Cortex of kidney (tissue), 1 donor: ENCODE measurements at places on chromosomes 7 and 10.

DNA sequence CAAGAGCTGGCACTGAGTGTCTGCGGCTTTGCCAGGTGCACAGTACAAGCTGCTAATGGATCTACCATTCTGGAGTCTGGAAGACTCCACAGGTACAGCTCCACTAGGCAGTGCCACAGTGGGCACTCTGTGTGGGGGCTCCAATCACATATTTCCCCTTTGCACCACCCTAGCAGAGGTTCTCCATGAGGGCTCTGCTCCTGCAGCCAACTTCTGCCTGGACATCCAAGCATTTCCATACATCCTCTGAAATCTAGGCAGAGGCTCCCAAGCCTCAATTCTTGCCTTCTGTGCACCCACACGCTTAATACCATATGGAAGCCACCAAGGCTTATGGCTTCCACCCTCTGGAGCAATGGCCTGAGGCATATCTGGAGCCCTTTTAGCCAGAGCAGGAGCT lies 29.2 kb downstream of the IQUB start:
- DNase-seq, result no peak

DNA sequence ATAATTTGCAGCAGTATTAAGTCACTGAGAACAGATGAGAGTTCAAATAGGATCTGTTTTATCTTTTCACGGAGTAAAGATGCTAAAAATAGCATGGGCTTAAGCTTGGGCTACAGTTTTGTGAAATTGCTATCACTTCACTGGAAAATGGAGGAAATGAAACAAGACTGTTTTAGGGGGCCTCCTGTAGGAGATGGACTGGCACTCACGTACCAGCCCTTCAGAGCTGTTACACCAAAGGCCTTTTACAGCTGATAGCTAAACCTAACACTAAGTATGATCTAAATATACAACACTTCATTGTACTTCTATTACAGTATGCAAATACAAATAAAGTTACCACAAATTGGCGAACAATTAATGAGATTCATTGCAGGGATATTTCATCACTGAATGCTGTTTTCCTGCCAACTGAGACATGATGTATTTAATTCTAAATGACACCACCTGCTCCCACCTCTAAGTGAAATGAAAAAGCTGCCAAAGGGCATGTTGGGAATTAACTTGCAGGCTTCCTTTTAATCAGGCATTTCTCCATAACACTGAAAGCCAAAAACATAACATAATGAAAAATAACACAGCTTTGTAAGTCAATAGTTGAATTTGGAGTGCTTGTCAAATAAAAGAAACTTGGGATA lies 304.5 kb upstream of the LRRN3 start:
- no peak for DNase-seq

GRCh38 chr7:56447864-56448693 lies 331.9 kb upstream of the NUPR2 start:
- DNase-seq, result no peak

DNA sequence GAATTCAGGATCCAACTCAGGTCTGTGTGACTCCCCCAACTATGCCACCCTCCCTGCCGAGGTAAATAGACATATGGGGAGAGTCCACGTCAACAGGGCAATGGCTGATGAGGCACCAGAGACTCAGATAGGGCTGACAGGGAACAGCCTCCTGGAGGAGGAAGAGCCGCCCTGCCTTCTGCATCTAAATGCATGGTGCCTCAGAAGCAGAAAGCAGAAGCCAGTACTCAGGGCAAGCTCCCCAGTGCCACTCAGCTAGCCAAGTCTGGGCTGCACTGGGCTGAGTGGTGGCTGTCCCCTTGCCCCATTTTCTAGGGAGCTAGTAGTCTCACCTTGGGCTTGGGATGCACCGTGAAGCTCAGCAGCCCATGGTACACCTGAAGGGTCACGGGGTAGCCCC lies 11.0 kb downstream of the RRP12 start:
- DNase-seq, result no peak

DNA sequence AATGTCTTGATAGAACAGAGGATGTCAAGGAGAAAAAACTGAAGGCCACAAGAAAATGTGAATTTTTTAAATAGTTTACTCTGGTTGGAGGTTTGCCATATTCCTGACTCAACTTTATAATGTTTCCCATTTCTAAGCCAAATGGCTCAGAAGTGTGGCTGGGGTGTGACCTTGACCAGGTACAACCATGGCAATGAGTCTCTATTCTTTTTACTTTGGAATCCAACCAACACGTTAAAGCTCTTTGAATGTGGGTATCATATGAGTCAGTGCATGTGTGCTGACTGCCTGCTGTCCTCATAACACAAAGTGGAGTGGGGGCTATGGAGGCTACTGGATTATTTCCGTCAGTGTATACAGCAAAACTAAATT lies 33.5 kb upstream of the DLD start:
- DNase-seq, result no peak

DNA sequence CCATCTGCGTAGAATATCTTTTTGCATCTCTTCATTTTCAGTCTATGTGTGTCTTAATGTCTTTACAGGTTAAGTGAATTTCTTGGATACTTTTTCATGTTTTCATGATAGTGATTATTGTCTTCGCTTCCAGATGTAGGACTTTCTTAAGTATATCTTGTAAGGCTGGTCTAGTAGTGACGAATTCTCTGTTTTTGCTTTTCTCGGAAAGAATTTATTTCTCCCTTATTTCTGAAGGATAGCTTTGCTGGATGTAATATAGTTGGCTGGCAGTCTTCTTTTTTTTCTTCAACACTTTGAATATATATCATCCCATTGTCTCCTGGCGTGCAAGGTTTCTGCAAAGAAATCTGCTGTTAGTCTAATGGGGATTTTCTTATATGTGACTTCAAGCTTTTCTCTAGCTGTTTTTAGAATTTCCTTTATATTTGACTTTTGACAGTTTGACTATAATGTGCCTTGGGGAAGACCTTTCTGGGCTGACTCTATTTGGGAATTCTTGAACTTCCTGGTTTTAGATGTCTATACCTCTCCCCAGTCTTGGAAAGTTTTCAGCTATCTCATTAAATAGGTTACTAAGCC lies 14.3 kb downstream of the GTPBP4 start:
- DNase-seq, result no peak

DNA sequence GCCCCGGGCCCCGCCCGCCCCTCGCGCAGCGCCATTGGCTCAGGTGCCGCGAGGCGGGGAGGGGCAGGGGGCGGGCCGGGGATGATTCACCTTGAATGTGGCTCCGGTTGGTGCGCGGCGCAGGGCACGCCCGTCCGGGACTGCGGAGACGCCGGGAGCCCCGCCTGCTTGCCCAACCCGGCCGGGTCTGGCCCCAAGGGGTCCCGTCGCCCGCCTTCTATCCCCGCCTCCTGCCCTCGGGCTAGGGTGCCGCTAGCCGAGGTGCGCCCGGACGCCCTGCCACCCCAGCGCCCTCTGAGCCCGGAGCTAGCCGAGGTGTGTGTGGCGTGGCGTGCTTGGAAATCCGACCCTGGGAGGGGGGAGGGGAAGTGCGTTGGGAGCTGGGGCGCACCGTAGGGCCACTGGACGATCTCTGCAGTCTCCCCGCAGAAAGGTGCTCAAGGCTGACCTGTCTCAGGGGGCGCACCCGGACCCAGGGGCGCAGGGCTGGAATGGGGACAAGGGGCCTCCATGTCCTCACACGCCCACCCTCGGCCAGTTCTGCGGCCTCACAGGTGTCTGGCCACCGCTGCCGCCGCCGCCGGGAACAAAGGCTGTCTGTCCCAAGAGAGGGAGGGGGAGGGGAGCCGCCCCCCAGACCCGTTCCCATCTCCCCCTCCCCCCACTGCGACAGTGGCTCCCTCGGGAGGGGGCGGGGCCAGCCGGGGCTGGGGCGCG lies 168.9 kb downstream of the NRF1 start:
- DNase-seq, result no peak

DNA sequence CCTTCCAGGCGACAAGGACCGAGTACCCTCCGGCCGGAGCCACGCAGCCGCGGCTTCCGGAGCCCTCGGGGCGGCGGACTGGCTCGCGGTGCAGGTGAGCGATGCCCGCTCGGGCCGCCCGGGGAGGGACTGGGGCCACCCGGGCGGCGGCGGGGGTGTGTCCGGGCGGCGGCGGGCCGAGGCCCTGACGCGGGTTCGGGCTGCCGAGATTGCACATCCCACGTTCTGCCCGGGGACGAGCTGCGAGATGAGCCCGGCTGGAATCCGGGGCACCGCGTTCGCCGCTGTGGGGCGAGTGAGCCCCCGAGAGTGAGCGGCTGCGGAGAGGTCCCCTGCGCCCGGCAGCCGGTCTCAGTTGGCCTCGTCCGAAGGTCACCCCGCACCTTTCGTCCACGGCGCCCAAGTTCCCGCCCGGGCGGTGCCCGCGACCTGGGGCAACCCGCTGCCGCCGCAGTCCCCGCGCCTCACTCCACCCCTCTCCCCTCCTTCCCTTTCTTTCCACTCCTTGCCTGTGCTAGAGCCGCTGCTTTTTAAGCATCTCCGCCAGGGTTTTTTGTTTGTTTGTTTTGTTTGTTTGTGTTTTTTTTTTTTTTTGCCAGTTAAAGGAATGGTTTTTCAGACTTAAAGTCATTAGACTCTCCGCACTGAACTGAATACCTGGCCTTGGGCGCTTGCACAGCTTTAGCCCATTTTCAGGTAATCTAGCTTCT lies 515 bp downstream of the RALA start:
- no peak for DNase-seq

DNA sequence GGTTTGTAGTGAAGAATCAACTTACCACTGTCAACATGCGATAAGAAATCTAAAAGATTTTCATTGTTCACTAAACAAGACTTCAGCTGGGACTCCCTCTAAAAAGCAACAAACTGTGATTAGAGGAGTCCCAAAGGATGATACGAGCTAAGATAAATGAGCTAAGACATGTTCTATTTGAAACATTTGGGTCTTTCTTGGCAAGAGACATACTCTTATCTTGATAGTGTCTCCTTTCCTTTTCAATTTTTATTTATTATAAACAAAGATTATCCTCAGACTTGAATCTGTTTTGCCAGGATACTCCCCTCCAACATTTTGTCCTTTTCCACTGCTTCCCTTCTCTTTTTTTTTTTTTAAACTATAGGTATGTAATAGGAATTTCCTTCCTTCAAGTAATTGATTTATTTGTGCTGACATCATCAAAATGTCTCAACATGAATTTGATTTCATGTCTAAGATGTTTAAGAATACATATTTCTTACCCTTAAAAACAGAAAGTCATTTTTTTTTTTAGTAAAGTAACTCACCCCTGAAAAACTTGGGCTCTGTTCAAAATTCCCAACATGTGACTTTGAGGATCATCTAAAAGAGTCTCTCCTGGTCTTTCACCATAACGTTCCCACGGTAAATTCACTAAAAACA lies 158.4 kb upstream of the NRP1 start:
- DNase-seq, result no peak

DNA sequence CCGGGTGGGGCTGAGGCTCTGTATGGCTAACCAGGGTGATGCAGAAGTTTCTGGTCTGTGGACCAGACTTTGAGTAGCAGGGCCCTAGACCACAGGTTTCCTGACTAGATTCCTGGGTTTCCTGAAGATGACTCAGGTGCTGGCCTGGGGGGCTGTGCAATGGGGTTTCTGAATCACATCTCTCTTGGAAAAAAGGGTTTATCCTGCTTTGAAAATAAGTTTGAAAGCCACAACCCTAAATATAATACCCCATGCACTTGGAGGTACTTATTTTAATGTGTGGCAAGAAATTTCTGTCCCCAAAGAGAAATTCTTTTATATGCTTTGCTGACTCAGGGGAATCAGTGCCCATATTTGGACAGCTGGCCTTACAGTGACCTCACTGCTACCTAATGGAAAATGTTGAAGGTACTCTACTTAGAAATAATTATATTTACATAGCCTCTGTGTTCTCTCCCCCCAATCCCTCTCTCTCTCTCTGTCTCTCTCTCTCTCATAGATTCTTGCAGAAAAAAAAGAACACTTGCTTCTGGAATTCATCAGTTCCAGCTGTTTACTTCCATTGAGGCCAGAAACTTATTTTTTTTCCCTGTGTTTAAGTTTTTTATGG lies 184.4 kb upstream of the LYZL2 start:
- no peak for DNase-seq

DNA sequence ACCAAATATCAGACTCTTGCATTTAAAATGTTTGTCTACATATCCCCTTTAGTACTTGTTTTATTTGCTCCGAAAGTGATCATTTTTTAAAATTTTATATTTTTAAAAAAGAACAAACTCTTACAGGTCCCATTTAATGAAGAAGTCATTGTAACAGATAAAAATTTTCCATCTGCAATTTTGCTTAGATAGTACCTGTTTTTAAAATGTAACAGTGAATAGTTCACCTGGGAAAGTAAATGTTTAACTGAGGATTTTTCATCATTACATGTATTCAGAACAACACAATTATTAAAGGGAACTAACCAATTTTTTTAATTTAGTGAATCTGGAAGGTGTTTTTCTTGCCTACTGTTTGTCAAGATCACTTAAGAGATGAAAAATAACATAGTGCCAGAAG lies 1099.5 kb upstream of the PHF14 start:
- DNase-seq, result no peak

GRCh38 chr10:131901181-131901829 lies 497 bp downstream of the PPP2R2D start:
- DNase-seq, result no peak

GRCh38 chr10:30057421-30057841 lies 2.0 kb downstream of the JCAD start:
- DNase-seq, result no peak
